ENCODE measurements at places on chromosomes 7 and 10.

- DNase-seq = no peak
These were observed 26.9 kb downstream of the NPS start for GRCh38 chr10:127576051-127576450.

DNA sequence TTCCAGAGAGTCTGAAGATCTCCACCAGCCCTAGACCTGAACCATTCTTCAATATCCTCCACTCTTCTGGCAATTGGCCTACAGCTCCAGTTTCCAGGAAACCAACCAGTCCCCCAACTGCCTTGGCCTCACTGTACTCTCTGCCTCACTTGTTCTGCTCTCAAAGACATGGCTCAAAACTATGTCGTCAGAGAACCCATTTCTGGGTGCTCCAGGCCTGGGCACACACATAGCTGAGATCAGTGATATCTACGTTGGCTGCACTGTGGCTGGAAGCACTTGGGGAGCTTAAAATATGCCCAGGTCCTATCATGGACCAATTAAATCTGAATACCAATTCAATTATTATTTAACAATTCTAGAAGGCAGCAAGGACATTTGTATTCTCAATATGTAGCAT is 93.1 kb downstream of the COBL start:
- DNase-seq = no peak

DNA sequence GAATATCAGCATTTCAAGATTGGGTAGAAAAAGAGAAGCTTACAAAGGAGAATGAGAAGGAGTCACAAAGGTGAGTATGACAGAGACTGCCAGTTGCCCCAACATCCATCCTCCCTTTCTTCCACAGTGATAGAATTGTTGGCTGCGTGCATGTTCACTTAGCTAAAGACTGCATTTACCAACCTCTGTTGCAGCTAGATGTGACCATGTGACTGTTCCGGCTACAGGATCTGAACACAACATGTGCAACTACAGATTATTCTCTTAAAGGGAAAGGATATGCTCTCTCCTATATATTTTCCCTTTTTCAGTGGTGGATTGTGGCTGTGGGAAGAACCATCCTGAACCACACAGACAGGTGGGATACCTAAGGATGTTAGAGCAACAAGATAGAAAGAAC is 60.5 kb upstream of the ZNRF2 start:
- DNase-seq = no peak

GRCh38 chr7:131961054-131961680 is 404.7 kb upstream of the PODXL start:
- no peak for DNase-seq

DNA sequence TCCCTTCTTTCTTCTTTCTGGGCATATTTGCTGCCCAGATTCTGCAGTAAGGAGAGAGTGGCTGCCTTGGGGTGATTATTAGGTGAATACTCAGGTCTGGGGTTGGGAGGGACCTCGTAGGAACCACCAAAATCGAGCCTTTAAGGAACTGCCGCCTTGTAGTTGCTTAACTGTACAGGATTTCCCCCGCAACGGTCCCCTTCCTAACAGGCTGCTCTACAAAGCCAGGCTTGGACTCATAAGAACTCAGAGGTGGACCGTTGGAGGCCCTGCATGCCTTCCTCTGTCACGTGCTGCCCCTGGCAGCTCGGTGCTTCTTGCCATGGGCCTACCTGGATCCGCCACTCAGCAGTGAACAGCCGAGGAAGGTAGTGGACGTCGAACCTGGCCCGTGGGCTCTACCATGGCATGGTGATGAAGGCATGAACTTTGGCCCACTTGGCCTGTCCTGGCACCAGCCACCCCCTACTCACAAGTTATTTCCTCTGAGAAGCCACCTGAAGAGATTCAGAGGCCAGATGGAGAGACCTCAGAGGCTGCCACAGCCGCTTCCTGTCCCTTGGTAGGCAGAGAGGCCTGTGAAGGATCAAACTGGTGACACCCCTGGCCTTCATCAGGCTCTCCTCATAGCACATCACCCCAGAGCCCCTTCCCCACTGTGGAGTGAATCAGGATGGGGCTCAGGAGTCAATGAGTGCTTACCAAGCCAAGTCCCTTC is 54.6 kb downstream of the NOD1 start:
- no peak for DNase-seq

GRCh38 chr10:91974960-91975359 is 51.4 kb downstream of the BTAF1 start:
- no peak for DNase-seq

GRCh38 chr10:3806603-3807002 is 21.6 kb upstream of the KLF6 start:
- no peak for DNase-seq

- DNase-seq = no peak
These were observed 4.0 kb downstream of the HDAC9 start for GRCh38 chr7:18499407-18500177.

GRCh38 chr10:98403812-98404504 is 11.0 kb downstream of the PYROXD2 start:
- no peak for DNase-seq

- DNase-seq = no peak
These were observed 4.4 kb downstream of the KEL start for GRCh38 chr7:142957723-142958122.

- no peak for DNase-seq
These were observed at the start of gene IFIT1B for GRCh38 chr10:89377705-89378637. IFIT1B (plus strand) TSS chr10:89378056; CDS start chr10:89378136, 80 bp downstream.

DNA sequence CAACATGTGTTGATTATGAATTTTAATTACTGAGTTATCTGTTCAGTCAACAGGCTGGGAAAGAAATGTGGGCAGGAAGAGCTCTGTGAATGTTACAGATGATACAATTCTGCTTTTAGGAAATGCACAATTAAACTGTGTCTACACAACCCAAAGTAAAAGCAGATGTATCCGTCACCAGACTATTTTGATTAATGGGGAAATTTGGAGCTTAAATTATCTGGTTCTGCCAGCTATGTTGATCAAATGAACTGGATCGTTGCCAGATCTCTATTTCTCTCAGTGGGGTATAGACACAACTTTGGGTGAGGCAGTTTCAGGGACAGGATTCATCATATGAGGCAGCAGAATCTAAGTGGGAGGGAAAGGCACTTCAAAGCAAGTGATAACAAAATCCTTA is 136.5 kb downstream of the NEUROD6 start:
- no peak for DNase-seq

DNA sequence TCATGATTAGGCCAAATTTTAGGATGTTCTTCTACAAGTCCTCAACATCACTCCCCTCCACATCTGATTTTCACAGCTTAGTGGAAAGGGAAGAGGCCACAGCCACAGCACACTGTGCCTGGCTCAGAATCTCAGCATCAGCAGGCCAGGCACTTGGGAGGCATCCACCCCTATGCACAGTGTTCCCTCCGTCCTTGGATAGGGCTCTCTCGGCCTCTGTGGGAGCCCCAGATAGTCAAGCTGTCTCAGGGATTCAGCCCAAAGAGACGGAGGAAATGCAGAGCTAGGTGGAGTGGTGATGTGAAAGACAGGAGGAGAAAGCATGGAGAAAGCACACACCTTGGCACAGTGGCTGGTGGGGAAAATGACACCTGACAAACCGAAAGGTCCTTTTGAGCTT is 1.3 kb downstream of the RBP4 start:
- DNase-seq = no peak

- no peak for DNase-seq
These were observed 177.0 kb downstream of the ST7 start for GRCh38 chr7:117130262-117130661.

GRCh38 chr7:81676813-81677212 is 93.0 kb downstream of the HGF start:
- no peak for DNase-seq

DNA sequence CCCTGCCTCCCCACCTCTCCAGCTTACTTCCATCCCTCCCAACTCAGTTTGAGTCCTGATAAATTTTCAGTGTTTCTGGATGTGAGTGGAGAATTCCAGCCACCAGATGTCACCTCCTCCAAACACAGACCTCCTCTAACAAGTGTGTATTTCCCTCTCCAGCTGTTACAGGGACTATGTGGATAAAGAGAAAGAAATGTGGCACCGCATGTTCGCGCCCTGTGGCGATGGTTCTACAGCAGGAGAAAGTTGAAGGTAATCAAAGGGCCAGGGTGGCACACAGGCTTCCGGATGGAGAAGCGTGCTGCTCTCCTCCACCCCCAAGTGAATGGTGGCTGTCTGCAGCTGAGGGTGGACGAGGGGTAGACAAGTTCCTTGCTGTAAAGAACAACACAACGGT is 14.7 kb downstream of the FKBP6 start:
- no peak for DNase-seq

GRCh38 chr7:155871211-155871610 is 58.9 kb upstream of the SHH start:
- DNase-seq = no peak

- no peak for DNase-seq
These were observed 243.7 kb upstream of the BMPER start for GRCh38 chr7:33661430-33662160.

GRCh38 chr10:8489823-8490222 is 435.3 kb downstream of the GATA3 start:
- DNase-seq = no peak

- no peak for DNase-seq
These were observed 23.2 kb downstream of the DPCD start for GRCh38 chr10:101611096-101611905.

GRCh38 chr10:70499836-70500167 is 21.2 kb downstream of the PALD1 start:
- DNase-seq = no peak

GRCh38 chr10:77359950-77360520 is 277.6 kb downstream of the KCNMA1 start:
- no peak for DNase-seq

- no peak for DNase-seq
These were observed 99.1 kb downstream of the ZNF680 start for GRCh38 chr7:64463636-64464375.

DNA sequence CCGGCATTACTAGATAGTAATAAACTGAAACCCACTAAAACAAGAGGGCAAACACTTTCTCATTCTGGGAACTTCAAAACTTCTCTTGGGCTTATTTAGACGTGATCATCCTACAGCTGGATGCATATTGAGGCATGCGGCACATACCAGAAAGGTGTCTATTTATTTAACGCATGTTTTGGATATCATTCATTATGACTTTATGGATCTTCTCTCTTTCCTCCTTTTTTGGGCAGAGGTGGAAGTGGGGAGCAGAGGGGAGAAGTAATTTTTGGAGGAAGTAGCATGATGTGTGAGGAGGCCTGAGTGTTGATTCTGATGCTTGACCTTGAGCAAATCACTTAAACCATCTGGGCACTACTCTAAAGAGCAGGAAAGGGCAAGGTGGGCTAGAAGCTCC is 270.6 kb downstream of the TRIL start:
- DNase-seq = no peak

DNA sequence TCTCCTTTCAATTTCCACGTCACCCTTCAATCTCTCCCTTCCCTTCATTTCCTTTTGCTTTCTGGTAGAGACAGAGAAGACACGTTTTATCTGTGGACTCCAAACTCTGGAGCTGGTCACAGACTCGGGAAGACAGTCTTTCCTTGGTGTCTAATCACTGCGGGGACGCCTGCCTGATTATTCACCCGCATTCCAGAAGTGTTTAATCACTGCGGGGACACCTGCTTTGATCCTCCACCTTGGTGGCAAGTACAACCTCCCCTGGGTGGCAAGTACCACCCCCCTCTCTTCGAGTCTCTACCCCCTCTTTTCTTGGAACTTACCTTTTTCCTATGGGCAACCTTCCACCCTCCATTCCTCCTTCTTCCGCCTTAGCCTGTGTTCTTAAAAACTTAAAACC is 15.3 kb upstream of the LRRC61 start:
- no peak for DNase-seq

DNA sequence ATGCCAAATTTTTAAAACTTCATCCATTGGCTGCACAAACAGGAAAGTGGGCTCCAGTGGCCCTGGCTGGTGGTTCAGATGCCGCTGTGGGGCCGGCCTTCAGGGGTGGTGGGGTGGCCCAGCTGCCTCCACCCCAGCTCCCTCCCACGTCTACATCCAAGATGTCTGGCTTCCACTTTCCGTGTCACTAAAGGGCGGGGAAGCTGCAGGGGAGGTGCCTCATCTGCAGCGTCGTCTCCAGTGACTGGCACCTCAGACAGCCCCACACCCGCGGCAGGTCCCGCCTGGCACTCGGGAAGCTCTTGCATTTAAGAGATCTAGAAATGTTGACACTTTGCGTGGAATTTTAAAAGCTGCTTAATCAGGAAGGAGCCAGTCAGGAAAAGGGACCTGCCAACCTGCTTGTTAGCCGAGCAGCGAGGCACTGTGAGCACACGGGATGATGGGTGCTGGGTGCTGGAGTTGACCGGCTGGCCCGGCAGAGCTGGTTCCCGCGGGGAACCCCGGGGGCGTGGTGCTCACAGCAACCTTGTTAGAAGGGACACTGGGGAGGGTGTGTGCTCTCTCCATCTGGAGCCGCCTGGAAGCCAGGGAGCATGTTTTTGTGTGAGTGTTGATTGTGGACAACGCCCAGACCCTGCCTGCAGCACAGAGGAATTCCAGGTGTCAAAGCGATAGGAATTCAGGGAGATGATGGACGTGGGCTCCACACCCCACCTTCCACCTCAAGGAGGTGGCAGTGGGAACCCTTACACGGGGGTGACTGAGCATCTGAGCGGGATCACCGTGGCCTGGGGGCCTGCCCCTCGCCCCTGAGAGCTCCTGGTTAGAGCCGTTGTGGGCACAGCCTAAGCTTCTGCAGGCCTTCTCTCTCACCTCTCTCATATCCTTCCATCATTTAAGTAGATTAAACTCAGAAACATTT is 320.5 kb downstream of the PTPRN2 start:
- DNase-seq = no peak

- no peak for DNase-seq
These were observed 70.4 kb downstream of the MGAM2 start for GRCh38 chr7:142181966-142182365.

DNA sequence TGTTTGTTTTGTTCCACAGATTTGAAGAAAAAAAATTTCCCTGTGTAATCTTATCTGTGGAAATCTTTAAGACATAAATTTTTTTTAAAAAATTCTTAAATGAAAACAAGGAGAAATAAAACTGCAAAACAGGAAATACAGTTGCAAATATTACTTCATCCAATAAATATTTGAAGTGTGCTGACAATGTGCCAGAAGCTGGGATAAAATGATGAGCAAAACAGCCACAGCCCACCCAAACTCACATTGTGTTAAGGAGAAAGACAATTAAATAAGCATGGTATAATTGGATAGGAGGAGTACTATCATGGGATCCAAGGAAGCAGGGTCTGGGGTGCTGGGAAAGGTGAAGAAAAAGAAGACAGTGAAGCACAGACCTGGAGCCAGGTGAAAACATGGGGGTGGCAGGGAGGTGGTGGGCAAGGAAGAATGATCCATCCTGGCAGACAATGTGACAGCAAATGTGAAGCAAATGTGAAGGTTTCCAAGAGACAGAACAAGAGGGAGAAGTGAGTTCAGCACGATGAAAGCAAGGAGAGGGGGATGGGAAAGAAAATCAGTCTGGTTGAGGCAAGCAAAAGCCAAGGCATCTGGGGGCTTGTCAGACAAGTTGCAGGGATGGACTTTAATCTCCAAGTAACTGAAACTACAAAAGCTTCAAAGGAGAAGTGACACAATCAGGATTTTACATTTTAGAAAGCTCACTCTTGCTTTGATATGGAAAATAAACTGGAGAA is 135.9 kb downstream of the HIBADH start:
- DNase-seq = no peak

GRCh38 chr10:80908611-80909010 is 370.9 kb downstream of the SH2D4B start:
- DNase-seq = no peak

All from CD8-positive, alpha-beta T cell (primary cell).